IPS DF 6.9 (cell line): ENCODE measurements at places on chromosomes 1 and 21.
A peak's percentile ranks its signal among the peaks of the same experiment; 100 is the strongest.

- no peaks in the 10 kb centered on the region for H3K36me3 ChIP-seq
- no peak for DNase-seq
- no peaks in the 10 kb centered on the region for H3K27me3 ChIP-seq
- H3K4me1 ChIP-seq, result no peaks in the 10 kb centered on the region
- H3K27ac ChIP-seq, result no peak overlapping the region
These were observed 1089.8 kb upstream of the NCAM2 start for GRCh38 chr21:19908390-19908789.

DNA sequence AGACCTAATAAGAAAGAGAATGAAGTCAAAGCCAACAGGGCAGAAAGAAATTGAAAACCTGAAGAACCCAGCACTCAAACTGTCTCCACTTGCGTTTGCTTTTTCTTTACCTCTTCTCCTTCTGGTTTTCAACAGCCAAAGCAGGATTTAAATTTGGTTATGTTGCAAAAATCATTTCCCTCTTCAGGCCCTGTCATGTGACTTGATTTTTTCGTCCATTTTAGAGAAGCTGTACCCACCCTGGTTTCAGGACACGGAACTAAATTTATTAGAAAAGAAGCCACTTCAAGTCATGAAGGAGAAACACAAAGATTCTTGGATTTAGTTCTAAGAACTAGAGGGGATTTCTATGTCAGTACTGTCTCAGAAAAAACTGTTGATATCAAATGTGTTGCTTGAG, 1.0 kb upstream of the SYNJ1 start:
- no peaks in the 10 kb centered on the region for H3K4me1 ChIP-seq
- no peak overlapping the region for H3K27ac ChIP-seq
- DNase-seq, result no peak
- H3K27me3 ChIP-seq, result no peaks in the 10 kb centered on the region
- no peak overlapping the region for H3K4me3 ChIP-seq

DNA sequence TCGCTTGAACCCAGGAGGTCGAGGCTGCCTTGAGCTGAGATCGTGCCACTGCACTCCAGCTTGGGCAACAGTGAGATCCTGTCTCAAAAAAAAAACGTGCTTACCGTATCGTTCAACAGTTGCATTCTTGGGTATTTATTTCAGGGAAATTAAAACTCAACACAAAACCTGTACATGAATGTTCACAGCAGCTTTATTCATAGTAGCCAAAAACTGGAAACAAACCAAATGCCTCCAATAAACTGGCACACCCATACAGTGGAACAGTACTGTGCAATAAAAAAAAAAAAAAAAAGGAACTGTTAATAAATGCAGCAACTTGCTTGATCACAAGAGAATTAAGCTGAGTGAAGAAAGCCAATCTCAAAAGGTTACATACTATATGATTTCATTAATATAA, 6.7 kb downstream of the KHDRBS1 start:
- DNase-seq, result no peak
- H3K36me3 ChIP-seq, result 0 out of 2 replicates have a peak, but pooled peaks cover 2% of the 10 kb centered on the region
- H3K4me1 ChIP-seq, result no peaks in the 10 kb centered on the region

DNA sequence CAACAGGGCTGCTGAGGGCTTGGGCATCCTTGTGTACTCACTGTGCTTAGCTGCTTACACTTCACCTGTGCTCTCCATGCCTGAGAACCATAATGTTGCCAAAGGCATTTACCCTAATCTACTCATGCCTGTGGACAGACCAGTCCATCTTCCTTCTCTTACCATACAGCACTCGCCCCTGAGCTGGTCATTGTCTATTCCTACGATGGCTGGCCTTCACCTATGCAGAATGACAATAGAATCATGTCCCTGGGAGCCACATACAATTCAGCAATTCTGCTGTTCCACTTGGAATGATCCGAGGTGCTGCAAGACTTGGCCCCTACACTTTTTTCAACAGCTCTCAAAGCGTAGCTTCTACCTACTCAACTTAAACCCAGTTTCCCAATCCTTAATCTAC, 96.5 kb downstream of the PAPPA2 start:
- H3K36me3 ChIP-seq, result no peaks in the 10 kb centered on the region
- 0 out of 2 replicates have a peak, but pooled peaks cover 1% of the 10 kb centered on the region for H3K4me1 ChIP-seq
- H3K4me3 ChIP-seq, result no peak overlapping the region
- H3K27ac ChIP-seq, result no peak overlapping the region

DNA sequence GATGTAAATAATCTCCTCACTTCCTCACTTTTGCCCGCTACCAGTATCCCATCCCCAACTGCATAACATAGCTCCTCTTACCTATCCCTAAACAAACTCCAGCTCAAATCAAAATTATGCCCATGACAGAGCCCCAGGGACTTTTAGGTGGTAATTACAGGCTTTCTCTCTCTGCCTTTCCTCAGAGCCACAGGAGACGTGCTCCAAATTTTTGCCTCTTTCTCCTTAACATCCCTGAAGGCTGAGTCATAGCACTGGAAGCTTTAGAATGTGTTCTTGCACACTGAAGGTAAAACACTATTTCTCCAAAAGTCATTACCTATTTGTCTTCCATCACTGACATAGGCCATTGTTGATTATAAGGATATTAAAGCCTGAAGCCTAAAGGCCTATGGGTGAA, 263.5 kb upstream of the PLD5 start:
- no peak for DNase-seq
- no peaks in the 10 kb centered on the region for H3K36me3 ChIP-seq
- no peak overlapping the region for H3K4me3 ChIP-seq
- H3K4me1 ChIP-seq, result no peaks in the 10 kb centered on the region

- H3K36me3 ChIP-seq, result no peaks in the 10 kb centered on the region
- no peak for DNase-seq
- no peak overlapping the region for H3K27ac ChIP-seq
These were observed 214.0 kb downstream of the LMO4 start for GRCh38 chr1:87542697-87543096.

GRCh38 chr1:97488530-97488929, 432.3 kb downstream of the DPYD start:
- no peaks in the 10 kb centered on the region for H3K27me3 ChIP-seq
- H3K36me3 ChIP-seq, result no peaks in the 10 kb centered on the region
- no peak overlapping the region for H3K4me3 ChIP-seq
- H3K4me1 ChIP-seq, result no peaks in the 10 kb centered on the region
- DNase-seq, result no peak
- H3K27ac ChIP-seq, result no peak overlapping the region

GRCh38 chr1:177687544-177687943, 282.3 kb downstream of the SEC16B start:
- H3K4me1 ChIP-seq, result no peaks in the 10 kb centered on the region
- no peak overlapping the region for H3K4me3 ChIP-seq
- no peaks in the 10 kb centered on the region for H3K27me3 ChIP-seq
- no peak for DNase-seq

- no peaks in the 10 kb centered on the region for H3K27me3 ChIP-seq
- no peaks in the 10 kb centered on the region for H3K36me3 ChIP-seq
- H3K27ac ChIP-seq, result no peak overlapping the region
- H3K4me1 ChIP-seq, result peaks cover 2% of the 10 kb centered on the region; the same call in 1 of the 2 replicates
These were observed 76.3 kb downstream of the ADARB1 start for GRCh38 chr21:45150638-45151131.

DNA sequence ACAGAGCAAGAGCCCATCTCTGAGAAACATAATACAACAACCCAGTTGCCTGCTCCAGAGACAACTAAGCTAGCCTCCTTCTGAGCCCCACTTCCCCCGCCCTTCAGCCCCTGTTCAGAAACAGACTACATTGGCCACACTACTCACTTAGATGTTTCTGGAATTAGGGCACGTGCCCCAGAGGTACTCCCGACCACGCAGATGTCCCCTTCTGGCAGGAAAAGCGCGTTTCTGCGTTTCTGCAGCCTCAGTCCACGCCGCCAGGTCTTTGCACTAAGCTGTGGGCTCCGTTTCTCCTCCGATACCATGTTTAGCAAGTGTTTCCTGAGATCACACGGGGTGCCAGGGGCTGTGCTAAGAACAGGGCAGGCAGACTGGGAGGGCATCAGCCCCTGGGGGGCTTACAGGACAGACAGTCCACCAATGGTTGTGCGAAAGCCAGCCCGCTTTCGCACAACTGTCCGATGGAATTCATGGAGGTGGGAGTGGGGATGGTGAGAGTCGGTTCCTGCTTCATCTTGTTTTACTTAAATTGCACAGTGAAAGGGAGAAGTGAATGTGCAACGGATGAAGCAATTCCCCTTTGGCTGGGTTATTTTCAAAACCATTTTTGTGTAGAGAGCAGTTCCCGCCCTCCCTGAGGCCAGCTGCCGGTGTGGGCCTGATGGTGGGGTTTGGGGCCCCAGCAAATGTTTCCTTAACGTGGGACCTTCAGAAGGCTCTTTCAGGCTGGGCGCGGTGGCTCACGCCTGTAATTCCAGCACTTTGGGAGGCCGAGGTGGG, 2.7 kb downstream of the PIK3CD start:
- no peaks in the 10 kb centered on the region for H3K36me3 ChIP-seq
- H3K4me1 ChIP-seq, result 0 out of 2 replicates have a peak, but pooled peaks cover 3% of the 10 kb centered on the region
- H3K27ac ChIP-seq, result no peak overlapping the region
- peaks cover 9% of the 10 kb centered on the region for H3K27me3 ChIP-seq
- no peak overlapping the region for H3K4me3 ChIP-seq

DNA sequence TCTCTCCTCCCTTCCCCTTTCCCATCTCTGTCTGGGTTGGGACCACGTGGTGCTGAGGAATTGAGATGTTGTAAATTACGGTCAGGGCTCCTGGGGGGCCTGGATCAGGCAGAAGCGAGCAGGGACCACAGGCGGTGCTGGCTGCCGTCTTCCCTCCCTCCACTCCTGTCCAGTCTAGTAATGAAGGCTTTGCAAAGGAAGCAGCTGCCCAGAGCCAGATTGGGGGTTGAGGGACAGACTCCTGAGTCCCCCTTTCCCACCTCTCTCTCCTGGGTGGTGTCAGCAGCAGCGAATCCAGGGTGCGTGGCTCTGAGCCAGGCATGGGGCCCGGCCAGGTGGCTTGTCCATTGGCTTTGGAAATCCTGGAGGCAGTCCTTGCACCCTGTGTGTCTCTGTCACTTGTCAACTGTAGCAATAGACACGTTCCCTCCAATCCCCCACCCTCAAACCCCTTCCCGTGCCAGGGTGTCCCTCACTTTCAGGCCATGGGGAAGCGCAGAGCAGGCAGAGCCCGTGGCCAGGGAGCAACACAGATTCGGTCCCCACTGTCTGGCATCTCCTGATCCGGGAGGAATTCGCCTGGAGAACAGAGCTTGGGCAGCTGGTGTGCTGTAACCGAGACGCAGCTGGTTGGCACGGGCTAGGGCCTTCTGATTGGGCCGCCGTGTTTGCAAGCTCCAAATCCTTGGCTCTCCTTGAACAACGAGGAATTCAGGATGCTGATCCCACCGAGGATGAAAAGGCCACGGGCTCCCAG, 64.8 kb upstream of the WNT4 start:
- no peak overlapping the region for H3K27ac ChIP-seq
- no peak overlapping the region for H3K4me3 ChIP-seq
- no peaks in the 10 kb centered on the region for H3K27me3 ChIP-seq
- no peaks in the 10 kb centered on the region for H3K36me3 ChIP-seq
- no peak for DNase-seq

DNA sequence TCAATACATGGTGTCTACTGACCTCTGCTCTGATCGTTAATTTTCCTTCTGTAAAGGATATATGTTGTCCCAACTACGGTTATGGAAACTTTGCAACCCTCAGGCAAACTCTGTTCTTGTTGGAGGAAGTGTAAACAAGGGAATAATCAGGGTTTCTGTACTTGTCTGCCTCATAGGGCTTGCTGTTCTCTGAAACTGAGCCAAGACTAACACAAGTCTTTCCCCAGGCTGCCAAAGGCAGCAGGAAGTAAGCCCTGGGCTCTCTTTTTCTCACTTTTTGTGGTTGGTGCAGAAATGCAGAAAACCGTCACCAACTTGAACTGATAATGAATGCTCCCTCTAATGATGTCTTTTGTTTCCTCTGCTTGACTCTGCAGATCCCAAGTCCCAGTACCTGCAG, 7.6 kb downstream of the CYP4X1 start:
- no peak overlapping the region for H3K27ac ChIP-seq
- H3K27me3 ChIP-seq, result no peaks in the 10 kb centered on the region
- no peaks in the 10 kb centered on the region for H3K4me1 ChIP-seq

- no peak overlapping the region for H3K4me3 ChIP-seq
- H3K4me1 ChIP-seq, result no peaks in the 10 kb centered on the region
- H3K36me3 ChIP-seq, result no peaks in the 10 kb centered on the region
- H3K27ac ChIP-seq, result no peak overlapping the region
These were observed 9.0 kb upstream of the ARID1A start for GRCh38 chr1:26686795-26687194.

DNA sequence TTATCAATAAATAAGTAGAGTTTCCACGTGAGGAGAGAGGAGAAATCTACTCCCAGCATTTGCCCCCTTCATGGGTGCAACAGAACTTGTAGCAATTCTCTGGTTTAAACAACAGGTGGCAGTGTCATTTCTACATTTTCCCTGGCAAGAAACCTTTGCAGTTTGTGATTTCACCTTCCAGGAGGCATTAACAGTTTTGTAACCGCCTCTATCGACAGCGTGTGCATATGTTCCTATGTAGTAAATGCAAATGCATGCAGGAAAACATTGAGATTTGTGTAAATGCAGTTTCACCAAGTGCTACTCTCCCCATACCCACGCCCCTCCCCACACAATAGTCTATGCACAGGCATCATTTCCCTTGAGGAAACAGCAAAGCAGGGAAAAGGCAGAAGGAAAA, 494.7 kb downstream of the SMYD3 start:
- peak; percentile 31 for DNase-seq
- H3K27ac ChIP-seq, result no peak overlapping the region
- no peaks in the 10 kb centered on the region for H3K36me3 ChIP-seq
- H3K4me1 ChIP-seq, result no peaks in the 10 kb centered on the region

DNA sequence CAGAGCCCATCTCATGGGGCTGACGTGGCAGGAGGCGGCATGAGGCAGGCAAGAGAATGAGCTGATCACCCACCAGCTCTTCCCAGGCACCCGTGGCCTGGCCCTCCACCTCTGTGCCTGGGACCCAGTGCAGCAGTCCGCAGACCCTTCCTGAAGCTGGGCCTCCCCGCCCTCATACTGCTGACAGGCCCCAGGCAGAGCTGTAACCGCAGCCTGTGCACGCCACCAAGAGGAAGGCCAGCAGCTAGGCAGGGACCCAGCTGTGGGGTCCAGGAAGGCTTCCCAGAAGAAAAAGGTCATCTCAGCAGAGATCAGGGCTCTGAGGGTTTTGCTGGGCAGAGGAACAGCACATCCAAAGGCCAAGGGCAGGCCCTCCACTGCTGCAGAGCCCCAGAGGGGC, 9.8 kb upstream of the MTFR1L start:
- peaks cover 12% of the 10 kb centered on the region for H3K36me3 ChIP-seq
- DNase-seq, result no peak
- H3K4me1 ChIP-seq, result peaks cover 1% of the 10 kb centered on the region
- H3K4me3 ChIP-seq, result no peak overlapping the region

- H3K4me3 ChIP-seq, result no peak overlapping the region
- no peaks in the 10 kb centered on the region for H3K36me3 ChIP-seq
- H3K4me1 ChIP-seq, result peaks cover 13% of the 10 kb centered on the region
- no peak overlapping the region for H3K27ac ChIP-seq
These were observed 4.1 kb upstream of the FAM110D start for GRCh38 chr1:26154750-26155149.

DNA sequence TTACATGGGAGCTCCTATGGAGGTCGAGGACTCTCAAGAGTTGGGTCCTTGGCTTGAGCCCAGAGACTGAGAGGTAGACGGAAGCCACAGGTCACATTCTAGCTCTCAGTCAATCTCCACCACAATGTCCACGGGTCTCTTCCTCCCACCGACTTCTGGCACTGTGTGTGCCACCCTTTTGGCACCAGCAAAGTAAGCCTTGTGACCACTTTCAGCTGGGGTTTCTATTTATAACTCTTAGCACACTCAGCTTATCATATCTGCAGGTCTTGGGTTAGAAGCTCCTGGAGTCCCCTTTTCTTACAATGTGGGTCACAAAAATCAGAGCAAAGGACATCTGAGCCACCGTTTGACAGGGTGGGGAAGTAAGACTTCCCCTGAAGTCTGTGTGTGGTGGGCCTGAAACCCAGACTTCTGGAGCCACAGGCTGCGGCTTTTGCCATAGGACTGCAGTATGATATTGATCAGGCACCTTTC, 28.3 kb downstream of the NCMAP start:
- H3K4me1 ChIP-seq, result peaks cover 3% of the 10 kb centered on the region; the same call in 1 of the 2 replicates
- no peak overlapping the region for H3K27ac ChIP-seq
- no peaks in the 10 kb centered on the region for H3K36me3 ChIP-seq
- no peak overlapping the region for H3K4me3 ChIP-seq
